CD4-positive, alpha-beta T cell (primary cell): ENCODE measurements at places on chromosomes 7 and 10.

DNA sequence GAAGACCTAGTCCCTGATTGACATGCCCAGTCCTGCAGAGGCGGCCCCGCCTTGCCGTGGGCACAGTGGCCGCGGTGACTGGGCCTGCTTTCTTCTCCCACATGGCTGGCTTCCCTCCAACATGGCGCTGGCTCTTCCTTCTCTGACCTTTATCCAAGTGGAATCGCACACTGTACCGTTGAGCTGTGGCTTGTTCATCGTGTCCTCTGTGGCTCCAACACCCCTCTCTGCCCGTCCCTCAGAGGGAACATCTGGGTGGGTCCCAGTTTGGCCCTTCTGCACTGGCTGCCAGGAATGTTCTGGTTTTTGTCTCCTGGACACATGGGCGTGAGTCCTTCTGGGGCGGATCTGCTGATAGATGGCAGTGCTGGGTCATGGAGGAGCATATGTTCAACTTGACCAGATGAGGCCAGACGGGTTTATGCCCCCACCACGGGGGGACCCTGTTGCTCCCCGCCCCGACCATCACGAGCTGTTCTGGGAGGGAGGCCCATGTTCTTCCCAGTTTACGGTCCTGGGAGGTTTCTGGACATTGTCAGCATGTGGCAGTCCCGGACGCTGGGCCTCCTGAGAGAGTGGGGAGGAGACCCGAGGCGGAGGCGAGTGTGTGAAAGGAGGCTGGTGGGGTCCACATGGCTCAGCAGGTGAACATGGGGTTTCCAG is 63.5 kb downstream of the LHPP start:
- no peak for DNase-seq

DNA sequence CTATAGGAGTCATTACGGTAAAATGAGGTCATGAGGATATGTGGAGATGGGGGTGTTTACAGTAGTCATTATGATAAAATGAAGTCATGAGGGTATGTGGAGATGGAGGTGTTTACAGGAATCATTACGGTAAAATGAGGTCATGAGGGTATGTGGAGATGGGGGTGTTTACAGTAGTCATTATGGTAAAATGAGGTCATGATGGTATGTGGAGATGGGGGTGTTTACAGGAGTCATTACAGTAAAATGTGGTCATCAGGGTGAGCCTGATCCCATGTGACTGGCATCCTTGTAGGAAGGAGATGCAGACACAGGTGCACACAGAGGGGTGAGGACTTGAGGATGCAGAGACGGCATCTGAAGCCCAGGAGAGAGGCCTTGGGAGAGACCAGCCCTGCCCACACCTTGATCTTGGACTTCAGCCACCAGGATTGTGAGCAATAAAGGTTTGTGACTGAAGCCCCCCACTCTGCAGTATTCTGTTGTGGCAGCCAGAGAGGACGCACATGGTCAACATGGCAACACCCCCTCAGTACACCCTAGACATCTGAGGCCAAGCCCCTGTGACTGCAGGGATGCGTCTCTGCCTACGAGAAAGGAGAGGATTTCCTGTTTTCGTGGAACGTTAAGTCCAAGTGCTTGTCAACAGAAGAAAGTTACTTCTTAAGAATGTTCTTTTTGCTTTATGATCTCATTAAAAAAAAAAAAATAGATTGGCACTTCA is 544.4 kb downstream of the DNAJB6 start:
- DNase-seq: no peak

GRCh38 chr7:15845461-15845860 is 159.0 kb upstream of the MEOX2 start:
- no peak for DNase-seq

DNA sequence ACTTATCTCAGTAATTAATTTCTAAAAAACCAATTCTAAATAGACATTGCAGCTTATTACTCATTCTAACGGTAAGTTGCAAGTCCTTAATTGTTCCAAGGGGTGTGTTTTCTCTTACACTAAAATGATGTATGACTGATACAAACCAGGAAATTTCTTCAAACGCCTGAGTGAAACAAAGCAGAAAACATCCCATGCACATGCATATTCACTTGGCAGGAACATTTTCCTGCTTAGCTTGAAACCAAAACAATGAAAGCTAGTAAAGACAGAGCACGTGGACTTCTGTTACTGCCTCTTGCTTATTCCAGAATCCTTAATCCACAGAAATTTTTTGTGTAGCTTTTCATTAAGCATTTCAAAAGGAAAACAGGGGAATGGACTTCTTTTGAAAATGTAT is 187.7 kb downstream of the MTERF1 start:
- no peak for DNase-seq

DNA sequence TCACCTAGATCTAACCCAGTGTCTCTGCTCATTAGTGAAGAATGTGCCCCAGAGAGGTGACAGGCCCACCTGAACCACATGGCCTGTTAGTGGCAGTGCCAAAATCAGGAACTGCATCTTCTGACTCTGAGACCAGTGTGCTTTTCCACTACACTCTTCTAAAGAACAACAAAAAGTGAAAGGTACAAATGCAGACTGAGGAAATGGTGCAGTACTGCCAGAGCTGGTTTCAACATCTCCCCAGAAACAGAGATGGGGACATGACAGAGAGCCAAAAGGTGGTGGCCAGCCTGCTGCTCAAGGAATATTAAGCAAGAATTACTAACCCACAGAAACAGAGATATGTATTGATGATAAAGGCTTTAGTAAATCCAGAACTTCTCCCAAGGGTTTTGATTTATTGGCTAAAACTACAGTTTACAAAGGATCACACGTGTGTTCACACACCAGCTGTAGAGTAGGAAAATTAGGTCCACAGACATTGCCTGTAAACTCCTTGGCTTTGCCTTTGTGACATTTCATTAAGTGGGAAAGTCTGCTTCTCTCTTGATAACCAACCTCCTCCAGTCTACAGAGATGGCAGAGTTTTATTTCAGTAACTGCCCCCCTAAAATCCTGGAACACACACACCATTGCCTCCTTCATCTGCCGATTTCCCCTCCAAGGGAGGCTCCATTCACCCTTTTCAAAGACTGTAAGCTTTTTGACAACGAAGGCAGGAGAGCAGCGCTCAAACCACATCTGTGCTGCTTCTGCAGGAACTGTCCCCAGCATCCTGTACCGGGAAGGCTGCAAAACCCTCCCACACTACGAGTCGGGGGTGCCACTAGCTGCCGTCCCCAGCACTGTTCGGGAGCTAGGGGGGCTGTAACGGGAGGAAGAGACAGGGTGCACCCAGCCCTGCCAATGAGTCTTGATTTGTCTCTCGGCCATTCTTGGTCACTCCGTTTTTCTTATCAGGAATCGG is 29.8 kb downstream of the GSDME start:
- DNase-seq: no peak

GRCh38 chr10:46539596-46540411 is 16.7 kb downstream of the GPRIN2 start:
- DNase-seq: peak; percentile 17

DNA sequence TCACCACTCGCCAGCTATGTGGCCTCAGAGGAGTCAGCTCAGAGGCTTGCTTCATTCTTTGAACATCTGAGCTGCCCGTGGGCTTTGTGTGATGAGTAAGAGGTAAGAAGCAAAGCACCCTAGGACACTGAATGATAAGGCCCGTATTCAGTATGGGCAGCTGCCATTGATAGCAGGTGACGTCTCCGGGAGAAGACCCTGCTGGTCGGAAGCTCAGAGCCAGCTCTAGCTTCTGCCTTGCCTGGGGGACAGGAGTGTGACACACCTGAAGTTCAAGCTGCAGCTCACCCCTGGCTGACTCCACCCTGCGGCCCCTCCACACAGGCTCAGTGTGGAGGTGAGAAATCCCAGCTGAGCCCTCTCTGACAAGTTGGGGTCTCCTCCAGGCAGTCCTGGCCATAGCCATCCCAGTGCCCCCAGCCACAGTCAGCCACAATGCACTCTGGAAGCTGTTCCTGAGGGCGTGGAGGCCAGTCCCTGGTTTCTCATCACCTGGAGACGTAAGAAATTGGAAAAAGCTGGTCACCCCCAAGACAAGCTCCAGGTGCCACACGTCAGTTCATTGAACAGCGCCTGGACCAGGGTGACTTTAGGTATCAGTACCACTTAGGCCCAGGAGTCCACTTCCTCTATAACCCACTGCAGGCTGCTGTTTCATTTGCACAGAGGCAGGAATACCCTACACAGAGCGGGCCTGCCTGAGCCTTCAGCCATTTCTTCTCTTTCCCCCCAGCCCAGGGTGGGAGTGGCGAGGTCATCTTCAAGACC is 164.9 kb upstream of the RHEB start:
- DNase-seq: no peak

DNA sequence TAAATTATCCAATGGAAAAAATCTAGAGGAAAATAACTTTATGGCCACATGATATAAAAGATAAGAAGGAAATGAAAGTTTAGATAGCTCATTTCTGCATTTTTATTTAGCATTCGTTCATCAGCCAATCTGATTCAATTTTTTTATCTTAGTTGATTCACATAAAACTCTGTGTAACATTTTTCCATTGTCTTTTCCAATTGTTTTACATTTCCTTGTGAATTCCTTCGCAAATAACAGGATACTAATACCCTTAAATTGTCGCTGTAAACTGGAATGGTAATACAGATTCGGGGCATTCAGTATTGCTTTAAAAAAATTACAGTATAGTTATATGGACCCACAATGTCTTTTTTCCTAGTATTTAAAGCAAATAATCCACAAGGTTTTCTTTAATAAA is 136.4 kb downstream of the CUBN start:
- no peak for DNase-seq

DNA sequence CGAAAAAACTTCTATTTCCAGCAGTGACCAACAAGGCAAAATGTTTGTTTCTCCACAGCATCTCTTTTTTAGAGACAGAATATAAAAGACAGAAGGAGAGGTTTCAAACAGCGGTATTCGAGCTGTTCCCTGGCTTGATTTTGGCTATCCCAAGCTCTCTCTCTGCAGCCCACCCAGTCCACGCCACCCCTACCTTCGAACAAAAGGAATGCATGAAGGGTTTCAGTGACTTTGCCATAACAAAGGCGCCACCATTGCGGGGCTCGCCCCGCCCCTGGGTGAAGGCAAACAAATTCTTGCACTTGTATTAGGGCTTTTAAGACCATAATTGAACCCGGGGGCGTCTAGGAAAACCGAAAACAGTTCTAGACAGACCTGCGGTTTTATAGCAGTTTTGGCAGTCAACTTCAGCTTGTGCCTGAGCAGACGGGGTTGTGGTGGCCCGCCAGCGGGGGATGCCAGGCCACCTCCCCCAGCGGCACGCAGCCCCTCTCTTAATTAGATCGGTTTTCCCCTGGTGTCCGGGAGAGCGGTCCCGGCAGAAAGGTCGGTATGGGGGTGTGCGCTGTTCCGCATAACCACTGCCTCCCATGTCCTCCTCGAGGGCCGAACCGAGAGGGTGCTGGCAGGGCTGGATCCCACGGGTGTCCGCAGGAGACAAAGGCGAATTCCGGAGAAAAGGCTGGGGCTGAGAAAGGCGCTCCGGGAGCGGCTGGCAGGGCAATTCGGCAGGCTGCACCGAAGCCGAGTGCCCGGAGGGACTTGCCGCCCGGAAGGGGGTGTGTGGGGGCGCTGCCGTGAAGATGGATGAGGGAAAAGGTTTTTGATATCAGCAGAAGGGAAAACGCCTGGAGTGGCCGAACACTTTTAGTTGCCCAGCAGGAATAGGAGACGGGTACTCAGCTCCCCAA is 2.7 kb upstream of the HOXA11 start:
- DNase-seq: no peak

GRCh38 chr7:49112222-49112621 is 187.9 kb downstream of the CDC14C start:
- no peak for DNase-seq

- no peak for DNase-seq
Measured at GRCh38 chr7:7100432-7100849, 81.9 kb upstream of the C1GALT1 start.

DNA sequence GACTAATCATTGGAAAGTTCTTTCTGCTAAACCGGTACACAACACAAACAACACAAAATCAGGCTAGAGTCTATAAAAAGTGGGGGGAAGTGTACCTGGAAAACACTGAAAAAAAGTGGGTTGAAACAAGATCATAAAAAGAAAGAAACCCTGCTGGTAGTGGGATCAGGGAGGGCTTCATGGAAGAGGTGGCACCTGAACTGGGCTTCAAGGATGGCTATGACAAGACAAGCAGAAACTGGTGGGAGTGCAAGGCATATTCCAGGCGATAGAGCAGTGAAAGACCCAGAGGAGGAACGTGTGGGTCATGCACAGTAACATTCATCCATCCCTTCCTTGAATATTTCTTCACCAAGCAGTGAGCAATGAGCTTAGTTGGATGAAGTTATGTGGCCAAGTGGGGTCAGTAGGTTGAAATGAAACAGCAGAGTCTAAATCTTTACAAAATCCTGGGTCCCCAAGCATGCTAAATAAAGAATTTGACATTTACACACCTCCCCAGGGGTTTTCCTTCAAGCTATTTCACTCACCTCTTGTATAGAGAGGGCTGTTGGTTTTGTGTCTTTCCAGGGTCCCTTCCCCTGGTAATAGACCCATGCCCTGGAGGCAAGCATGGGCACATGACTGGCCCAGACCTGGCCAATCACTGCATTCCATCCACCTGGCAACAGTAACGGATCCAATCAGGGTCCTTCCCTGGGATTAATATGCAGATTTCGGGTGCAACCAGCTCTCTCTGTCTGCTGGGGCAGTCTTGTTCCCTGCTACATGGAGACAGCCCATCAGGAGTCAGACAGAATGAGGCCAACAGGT is 38.2 kb downstream of the SPOCK2 start:
- DNase-seq: no peak

DNA sequence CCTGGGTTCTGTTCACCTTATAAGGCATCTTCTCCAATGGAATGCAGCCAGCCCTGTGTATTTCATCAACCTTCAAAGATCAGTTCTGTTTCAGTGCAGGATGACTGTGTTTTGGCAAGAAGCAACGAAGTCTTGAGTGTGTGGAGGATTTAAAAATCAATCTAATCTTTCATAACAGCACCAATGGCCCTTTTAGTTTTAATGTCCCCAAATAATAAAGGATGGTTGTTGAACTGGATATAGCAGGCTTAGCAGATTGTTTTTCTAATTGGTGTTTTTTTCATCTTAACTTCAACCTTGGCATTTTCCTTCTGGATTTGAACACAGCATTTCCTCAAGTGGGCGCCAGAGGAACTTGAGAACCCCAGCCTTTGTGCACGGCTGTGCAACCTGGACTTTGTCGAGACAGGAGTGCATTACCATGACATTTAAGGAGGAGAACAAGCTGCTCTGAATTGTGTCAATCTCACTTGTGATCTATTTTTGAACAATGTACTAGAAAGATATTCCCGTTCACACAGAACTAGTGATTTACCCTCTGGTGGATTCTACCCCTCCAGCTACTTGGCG is 313.3 kb upstream of the AKR1E2 start:
- no peak for DNase-seq

- DNase-seq: peak; percentile 42
Measured at GRCh38 chr7:131327049-131327625, 539 bp upstream of the MKLN1 start.

DNA sequence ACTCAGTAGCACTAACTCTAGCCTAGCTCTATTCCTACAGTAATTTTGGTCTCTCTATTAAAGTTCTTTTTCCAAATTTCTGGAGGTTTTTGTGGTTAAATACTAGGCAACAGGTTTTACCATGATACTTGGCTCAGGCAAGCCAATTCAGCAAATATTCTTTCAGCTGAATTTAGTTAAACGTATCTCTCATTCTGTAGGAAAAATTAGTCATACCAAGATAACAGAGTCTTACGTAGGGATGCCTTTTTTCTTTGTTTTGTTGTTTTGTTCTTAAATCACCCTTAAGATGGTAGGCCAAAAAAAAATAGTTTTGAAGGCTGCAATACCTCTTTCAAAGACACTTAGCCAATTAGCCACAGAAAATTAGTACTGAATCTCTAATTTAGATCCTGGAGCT is 180.5 kb downstream of the MAGI2 start:
- no peak for DNase-seq
